ENCODE measurements at places on chromosomes 3 and 15.
A peak's percentile ranks its signal among the peaks of the same experiment; 100 is the strongest.

- H3K4me1 ChIP-seq: no peaks in the 10 kb centered on the region
- peaks cover 40% of the 10 kb centered on the region for H3K36me3 ChIP-seq
- H3K4me3 ChIP-seq: no peak overlapping the region
- DNase-seq: peak; percentile 12
- no peak overlapping the region for H3K27ac ChIP-seq
- H3K27me3 ChIP-seq: no peaks in the 10 kb centered on the region
Measured at GRCh38 chr3:197088370-197088769, 58.8 kb upstream of the MELTF start.

DNA sequence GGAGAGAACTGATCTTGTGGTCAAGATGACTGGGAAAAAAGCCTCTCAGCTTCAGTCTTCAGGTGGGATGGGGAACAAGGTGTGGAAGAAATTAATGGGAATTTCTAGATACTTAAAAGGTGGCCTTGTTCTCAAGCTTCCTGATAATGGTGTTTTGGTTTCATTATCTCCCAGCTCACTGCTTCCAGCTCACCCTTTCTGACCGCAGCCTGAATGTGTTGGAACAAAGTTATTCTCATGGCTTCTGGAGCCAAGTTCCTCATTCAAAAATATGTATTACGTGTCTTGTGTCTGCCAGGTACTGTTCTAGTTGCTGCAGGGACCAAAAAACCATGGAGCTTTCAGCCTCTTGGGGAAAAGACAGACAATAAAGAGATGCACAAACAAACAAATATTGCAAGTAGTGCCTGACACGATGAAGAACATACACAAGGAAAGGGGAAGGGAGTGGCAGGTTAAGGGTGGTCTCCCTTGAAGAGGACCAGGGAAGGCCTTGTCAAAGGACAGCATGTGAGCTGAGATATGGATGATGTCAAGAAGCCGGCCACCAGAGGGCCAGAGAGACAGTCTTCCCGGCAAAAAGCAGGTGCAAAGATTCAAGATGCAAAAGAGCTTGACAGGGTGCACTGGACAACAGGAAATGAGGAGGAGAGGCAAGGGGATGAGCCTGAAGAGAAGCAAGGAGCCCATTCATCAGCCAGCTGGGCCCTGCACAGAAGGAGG, 35.5 kb downstream of the ARRDC4 start:
- H3K27ac ChIP-seq: peak overlapping the region; percentile 52
- no peak overlapping the region for H3K4me3 ChIP-seq

- H3K27me3 ChIP-seq: no peaks in the 10 kb centered on the region
- no peak overlapping the region for H3K27ac ChIP-seq
- DNase-seq: no peak
- H3K4me1 ChIP-seq: no peaks in the 10 kb centered on the region
- H3K36me3 ChIP-seq: no peaks in the 10 kb centered on the region
- H3K4me3 ChIP-seq: no peak overlapping the region
Measured at GRCh38 chr3:88707837-88708236, 399.6 kb upstream of the EPHA3 start.

DNA sequence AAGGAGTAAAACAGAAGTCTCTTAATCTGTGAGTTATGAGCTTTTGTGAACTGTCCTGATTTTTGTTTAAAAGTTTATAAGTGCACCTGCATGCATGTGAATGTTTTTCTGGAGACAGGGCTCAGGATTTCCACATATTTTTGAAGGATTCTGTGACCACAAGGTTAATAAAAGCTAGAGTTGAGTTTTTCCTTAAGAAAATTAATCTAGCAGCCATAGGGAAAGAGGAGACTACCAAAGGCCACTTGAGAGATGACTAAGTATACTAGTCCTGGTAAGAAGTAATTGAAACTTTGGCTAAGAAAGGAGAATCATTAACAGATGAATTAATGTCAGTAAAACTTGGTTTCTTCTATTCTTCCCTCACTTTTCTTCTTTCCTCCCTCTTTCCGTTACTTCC, 176.8 kb upstream of the EPHA3 start:
- no peaks in the 10 kb centered on the region for H3K27me3 ChIP-seq
- no peak overlapping the region for H3K4me3 ChIP-seq
- no peaks in the 10 kb centered on the region for H3K4me1 ChIP-seq
- no peaks in the 10 kb centered on the region for H3K36me3 ChIP-seq
- no peak for DNase-seq
- no peak overlapping the region for H3K27ac ChIP-seq

- H3K27ac ChIP-seq: no peak overlapping the region
- no peaks in the 10 kb centered on the region for H3K36me3 ChIP-seq
- H3K4me1 ChIP-seq: peaks cover 4% of the 10 kb centered on the region
- no peaks in the 10 kb centered on the region for H3K27me3 ChIP-seq
- H3K4me3 ChIP-seq: no peak overlapping the region
- no peak for DNase-seq
Measured at GRCh38 chr3:70519026-70519425, 206.6 kb upstream of the MDFIC2 start.

GRCh38 chr3:107927361-107928083, 163.3 kb downstream of the CD47 start:
- DNase-seq: peak; percentile 91
- H3K4me3 ChIP-seq: peak overlapping the region; percentile 65
- H3K27me3 ChIP-seq: no peaks in the 10 kb centered on the region

DNA sequence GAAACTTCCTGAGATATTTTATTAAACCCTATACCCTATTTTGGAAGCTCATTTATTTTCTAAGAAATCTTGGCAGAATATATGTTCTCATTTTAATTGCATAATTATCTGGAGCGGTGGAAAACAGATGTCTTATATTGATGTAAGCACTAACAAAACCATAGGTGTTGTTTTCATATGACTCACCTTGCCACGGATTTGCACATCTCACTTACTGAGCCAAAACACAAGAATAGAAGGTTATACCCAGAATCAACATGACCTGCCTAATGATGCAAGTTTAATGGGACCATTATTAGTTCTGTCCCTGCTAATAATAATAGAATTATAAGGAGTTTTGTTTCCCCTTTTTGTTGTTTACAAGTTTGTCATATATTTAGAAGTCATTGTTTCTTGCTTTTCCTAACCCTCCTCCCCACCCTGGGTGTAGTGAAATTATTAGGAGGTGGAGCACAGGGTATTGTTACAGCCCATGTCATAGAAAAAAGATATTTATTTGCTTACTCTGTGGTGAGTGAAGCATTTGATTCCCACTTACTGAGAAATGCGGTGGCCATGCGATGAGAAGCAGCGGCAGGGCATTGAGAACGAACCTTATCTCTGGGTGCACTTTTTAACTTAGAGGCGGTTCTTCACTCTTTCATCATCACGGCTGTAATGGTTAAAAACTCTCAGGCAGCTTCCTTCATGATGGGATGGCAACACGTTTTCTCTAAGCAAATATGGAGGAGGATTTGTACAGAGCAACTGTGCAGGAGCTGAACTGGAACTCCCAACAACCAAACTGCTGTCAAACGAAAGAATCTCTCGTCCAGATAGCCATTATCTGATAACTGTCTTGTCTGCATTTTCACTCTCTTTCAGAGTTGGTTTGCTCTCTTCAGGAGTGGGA, 521 bp downstream of the IL5RA start:
- H3K4me3 ChIP-seq: no peak overlapping the region
- peak overlapping the region; percentile 26 for H3K27ac ChIP-seq
- no peak for DNase-seq
- no peaks in the 10 kb centered on the region for H3K27me3 ChIP-seq

DNA sequence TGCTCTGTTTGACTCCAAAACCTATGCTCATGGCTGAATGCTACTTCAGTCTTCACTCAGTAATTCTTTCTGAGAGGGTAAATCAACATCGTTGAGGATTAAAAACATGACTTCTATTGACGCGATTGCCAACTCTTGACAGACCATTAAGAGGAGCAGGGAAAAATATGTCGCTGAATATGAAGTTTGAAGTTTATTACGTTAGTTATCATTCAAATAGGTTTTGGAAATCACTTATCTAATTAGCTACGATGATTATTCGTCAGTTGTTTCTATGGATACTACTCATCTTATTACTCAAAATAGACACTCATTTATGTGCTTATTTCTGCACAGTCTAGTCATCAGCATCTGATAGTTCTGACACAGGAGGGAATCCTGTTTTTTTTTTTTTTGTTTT, 279.2 kb upstream of the TBL1XR1 start:
- no peaks in the 10 kb centered on the region for H3K27me3 ChIP-seq
- peaks cover 15% of the 10 kb centered on the region for H3K4me1 ChIP-seq
- no peak overlapping the region for H3K4me3 ChIP-seq
- H3K27ac ChIP-seq: no peak overlapping the region
- DNase-seq: no peak

GRCh38 chr15:60485365-60486055, 6.6 kb upstream of the ICE2 start:
- H3K27me3 ChIP-seq: no peaks in the 10 kb centered on the region
- no peak overlapping the region for H3K27ac ChIP-seq
- no peak overlapping the region for H3K4me3 ChIP-seq
- H3K36me3 ChIP-seq: no peaks in the 10 kb centered on the region
- H3K4me1 ChIP-seq: peaks cover 2% of the 10 kb centered on the region

GRCh38 chr3:126667631-126668449, 12.9 kb upstream of the TXNRD3 start:
- no peak for DNase-seq
- H3K4me3 ChIP-seq: no peak overlapping the region
- no peaks in the 10 kb centered on the region for H3K36me3 ChIP-seq
- no peaks in the 10 kb centered on the region for H3K27me3 ChIP-seq

DNA sequence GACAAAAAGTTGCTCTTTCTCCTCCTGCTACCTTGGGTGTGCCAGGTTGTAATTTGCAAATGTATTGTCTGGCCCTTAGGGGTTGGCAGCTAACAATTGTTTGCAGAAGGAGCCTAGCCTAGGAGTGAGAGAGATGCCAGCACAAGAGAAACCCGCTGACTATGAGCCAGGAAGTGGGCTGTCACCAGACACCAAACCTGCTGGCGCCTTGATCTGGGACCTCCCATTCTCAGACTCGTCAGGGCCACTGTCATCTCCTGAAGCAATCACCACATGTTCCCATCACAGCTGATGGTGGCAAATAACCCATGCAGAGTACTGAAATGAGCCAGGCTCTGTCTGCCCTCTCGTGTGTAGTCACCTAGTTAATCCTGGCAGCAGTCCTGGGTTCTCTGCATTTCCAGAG, 406.4 kb upstream of the NPAP1 start:
- H3K4me3 ChIP-seq: no peak overlapping the region
- no peaks in the 10 kb centered on the region for H3K27me3 ChIP-seq
- H3K4me1 ChIP-seq: no peaks in the 10 kb centered on the region
- DNase-seq: peak; percentile 1

DNA sequence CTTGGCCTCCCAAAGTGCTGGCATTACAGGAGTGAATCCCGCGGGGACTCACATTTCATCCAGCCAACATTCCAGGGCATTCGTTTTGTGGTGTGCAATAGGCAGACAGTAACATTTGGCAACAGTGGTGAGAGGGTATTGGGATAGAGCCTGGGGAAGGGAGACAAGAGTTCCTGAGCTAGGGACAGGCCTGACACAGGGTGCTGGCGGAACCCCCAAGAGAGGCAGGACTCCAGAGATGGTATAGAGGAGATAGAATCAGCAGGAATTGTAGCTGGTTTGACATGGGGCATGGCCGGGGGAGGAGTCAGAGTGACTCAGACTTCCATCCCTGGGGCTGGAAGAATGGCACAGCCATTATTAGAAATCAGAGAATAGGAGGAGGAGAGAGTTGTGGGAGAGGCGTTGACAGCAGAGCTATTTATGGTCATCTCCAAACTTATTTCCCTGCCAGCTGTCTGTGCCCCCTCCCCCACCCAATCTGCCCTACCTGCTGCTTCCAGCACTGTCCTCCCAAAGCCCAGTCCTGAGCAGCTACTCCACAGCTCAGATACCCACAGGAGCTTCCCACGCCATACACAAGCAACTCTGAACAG, 4.4 kb upstream of the IDH2 start:
- peaks cover 21% of the 10 kb centered on the region for H3K4me1 ChIP-seq
- no peaks in the 10 kb centered on the region for H3K27me3 ChIP-seq
- no peaks in the 10 kb centered on the region for H3K36me3 ChIP-seq
- no peak for DNase-seq

- H3K27ac ChIP-seq: no peak overlapping the region
- H3K36me3 ChIP-seq: no peaks in the 10 kb centered on the region
- DNase-seq: no peak
- no peaks in the 10 kb centered on the region for H3K27me3 ChIP-seq
- no peaks in the 10 kb centered on the region for H3K4me1 ChIP-seq
- no peak overlapping the region for H3K4me3 ChIP-seq
Measured at GRCh38 chr3:25335356-25335755, 92.7 kb upstream of the RARB start.

DNA sequence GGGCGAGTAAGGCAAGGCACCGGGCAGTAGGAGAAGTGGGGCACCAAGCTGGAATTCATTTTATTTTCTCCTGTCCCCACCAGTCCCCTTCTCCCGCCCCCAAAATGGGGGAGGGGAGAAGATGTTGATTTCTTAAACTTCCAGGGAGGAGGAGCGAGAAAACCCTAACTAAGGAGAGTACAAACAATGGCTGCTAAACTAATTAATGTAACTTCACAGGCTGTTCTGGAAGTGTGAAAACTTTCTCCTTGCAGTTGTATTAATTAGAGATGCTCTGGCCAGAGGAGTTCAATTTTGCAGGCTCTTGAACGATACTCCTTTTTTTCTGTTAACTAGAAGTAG, 11.5 kb downstream of the ZIC4 start:
- H3K27me3 ChIP-seq: peaks cover 100% of the 10 kb centered on the region
- no peaks in the 10 kb centered on the region for H3K4me1 ChIP-seq
- H3K27ac ChIP-seq: no peak overlapping the region
- DNase-seq: no peak
- no peaks in the 10 kb centered on the region for H3K36me3 ChIP-seq
- H3K4me3 ChIP-seq: no peak overlapping the region

DNA sequence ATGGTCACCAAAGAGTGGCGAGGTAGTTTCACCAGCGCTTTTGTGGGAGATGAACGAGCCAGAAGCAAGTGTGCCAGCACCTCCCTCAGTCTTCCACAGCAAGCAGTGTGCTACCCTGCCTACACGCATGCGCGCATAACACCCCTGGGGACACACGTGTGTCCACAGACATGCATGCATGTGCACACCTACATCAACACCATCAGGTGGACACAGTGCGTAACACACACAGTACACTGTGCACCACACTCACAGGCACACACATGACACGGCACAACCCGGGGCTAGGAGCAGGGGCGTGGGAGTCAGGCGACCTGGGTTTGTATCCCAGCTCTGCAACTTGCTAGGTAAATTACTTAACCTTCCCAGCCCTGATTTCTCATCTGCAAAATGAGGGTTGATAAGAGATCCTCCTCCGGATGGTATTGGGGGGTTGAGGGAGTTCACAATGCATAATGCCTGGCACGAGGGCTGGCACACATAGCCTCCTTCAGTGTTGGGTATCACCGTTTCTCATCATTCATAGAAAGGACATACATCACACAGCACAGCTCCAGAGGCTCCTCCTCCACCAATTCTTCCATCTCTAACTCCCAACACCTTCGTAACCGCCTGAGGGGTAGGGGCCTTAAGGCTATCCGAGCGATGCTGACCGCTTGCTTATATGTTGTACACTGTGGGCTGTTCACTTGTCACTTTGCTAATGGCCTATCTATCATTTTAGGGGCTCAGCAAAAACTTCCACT, 174.9 kb downstream of the SMAD6 start:
- DNase-seq: no peak
- no peak overlapping the region for H3K4me3 ChIP-seq
- H3K4me1 ChIP-seq: peaks cover under 1% of the 10 kb centered on the region
- no peaks in the 10 kb centered on the region for H3K27me3 ChIP-seq
- H3K36me3 ChIP-seq: no peaks in the 10 kb centered on the region

- no peak overlapping the region for H3K4me3 ChIP-seq
- H3K27ac ChIP-seq: no peak overlapping the region
- no peaks in the 10 kb centered on the region for H3K36me3 ChIP-seq
Measured at GRCh38 chr3:143326983-143327778, 207.6 kb downstream of the CHST2 start.
